ENCODE measurements at places on chromosomes 3 and 15.

DNA sequence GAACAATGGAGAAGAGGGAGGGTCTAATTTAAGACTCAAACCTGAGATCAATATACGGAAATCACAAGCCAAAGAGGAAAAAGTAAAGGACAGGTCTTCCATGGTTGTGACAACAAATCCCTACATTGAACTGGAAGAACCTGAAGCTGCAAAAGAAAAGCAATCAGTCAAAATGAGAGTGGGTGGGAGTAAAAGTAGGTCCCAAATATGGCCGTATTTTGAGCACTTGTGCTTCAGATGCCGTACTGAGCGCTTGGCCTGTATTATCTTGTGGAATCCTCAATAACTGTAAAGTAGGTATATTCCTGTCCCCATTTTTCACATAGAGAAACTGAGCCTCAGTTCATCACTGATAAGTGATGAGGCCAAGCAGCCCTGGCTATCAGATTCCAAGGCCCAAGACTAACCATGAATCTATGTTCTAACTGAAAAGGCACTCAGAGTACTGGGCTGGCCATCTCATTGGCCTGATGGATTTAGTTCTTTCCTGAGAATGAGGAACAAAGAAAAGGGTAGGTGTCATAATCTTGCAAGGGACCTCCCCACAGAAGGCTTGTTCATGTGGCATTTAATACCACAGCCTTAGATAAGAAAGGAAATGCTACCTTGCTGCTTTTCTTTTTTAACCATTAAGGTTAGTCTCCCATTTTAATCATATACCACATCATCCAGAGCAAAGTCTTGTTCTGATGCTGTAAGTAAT, 52.5 kb downstream of the LRRN1 start:
- no peaks in the 10 kb centered on the region for H3K36me3 ChIP-seq
- no peak overlapping the region for H3K27ac ChIP-seq
- DNase-seq = no peak
- no peak overlapping the region for H3K4me3 ChIP-seq

DNA sequence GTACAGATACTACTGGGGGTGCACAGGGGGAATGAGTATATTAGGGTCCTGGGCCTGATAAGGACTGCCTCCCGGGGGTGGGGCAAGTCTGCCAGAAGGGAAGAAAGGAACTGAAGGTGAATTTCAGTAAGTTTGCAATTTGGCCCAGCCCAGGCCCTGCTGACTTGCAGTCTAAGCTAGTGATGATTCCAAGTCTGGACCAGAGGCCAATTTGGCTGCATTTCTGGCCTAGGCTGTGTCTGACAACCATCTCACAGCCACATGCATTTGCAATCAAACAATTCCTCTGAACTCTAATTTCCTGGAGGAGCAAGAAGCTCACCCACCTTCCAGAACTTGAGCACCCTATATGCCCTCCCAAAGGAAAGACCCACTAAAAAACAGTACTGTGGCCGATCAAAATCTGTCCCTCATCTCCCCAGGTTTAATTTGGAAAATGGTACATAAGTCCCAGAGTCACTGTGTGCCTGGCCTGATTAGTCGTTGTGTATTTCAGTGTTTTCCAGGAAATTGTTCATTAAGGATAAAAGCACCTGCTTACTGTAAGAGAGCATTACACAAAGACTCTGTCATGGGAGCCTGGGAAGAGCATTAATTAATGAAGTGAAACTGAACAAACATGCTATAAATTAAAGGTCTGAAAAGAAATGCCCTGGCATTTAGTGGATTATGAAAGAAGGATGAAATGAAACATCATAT, 114.5 kb downstream of the MEGF11 start:
- H3K27me3 ChIP-seq = peaks cover 88% of the 10 kb centered on the region
- H3K36me3 ChIP-seq = no peaks in the 10 kb centered on the region
- no peak for DNase-seq
- no peaks in the 10 kb centered on the region for H3K4me1 ChIP-seq
- H3K27ac ChIP-seq = no peak overlapping the region

DNA sequence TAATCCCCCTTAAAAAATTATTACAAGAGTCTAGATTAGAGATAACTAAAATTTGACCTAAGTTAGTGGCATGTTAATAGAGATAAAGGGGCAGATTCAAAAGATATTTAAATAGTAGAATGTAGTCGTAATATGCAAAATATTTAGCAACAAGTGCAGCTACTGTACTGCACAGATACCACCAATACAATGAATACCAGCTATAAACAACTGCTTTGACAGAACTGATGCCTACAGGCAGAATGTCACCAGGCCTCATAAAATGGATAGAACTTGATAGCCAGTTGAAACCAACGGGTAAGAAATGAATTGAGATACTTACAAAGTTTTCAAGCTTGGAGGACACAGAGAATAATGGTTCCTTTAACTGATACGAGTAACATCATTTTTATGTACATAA, 249.3 kb upstream of the VEPH1 start:
- H3K27ac ChIP-seq = no peak overlapping the region
- no peak for DNase-seq
- H3K4me3 ChIP-seq = no peak overlapping the region
- H3K4me1 ChIP-seq = no peaks in the 10 kb centered on the region
- no peaks in the 10 kb centered on the region for H3K36me3 ChIP-seq

GRCh38 chr15:43552986-43553385, 35.6 kb downstream of the MAP1A start:
- no peak overlapping the region for H3K4me3 ChIP-seq
- no peaks in the 10 kb centered on the region for H3K4me1 ChIP-seq
- DNase-seq = no peak
- no peak overlapping the region for H3K27ac ChIP-seq
- no peaks in the 10 kb centered on the region for H3K27me3 ChIP-seq

DNA sequence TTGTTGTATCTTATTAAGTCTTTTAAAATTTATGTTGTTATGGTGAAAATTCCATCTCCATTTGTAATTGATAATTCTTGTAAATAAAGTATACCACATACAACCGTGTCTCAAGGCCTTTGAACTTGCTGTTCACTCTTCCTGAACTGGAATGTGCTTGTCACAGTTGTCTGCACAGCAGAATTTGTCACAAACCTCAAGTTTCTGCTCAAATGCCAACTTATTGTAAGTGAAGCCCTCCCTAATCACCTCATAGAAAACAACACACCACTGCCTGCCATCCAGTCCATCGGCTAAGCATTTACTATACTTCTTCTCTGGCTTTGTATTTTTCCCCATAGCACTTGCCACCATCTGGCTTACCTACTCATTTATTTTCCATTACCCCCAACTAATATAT, 192.3 kb downstream of the THRB start:
- peaks cover 10% of the 10 kb centered on the region for H3K4me1 ChIP-seq
- peak overlapping the region; percentile 20 for H3K27ac ChIP-seq
- no peak for DNase-seq
- H3K4me3 ChIP-seq = no peak overlapping the region
- no peaks in the 10 kb centered on the region for H3K27me3 ChIP-seq

GRCh38 chr15:81560405-81560804, 186.4 kb upstream of the TMC3 start:
- H3K4me3 ChIP-seq = no peak overlapping the region
- no peaks in the 10 kb centered on the region for H3K4me1 ChIP-seq
- H3K27me3 ChIP-seq = no peaks in the 10 kb centered on the region
- DNase-seq = no peak
- H3K36me3 ChIP-seq = no peaks in the 10 kb centered on the region

DNA sequence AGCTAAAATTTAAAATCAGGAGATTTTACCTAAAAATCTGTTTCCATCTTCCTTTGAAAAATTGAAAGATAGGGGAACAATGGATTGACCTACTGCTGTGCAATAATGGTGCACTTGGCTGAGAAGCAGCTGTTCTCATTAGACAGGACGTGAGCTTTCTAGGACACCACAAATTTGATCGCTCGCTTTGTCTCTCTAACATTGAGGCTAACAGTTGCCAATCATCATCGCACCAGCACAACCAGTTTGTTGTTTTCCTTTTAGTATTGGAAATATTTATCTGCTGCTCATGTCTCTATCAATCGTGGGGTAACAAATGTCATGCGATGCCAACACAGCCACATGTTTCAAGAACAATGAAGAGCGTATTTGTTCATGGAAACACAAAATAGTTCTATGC, 228.8 kb upstream of the P2RY1 start:
- no peak overlapping the region for H3K4me3 ChIP-seq
- no peak for DNase-seq
- no peaks in the 10 kb centered on the region for H3K36me3 ChIP-seq
- no peaks in the 10 kb centered on the region for H3K4me1 ChIP-seq
- no peaks in the 10 kb centered on the region for H3K27me3 ChIP-seq

- DNase-seq = no peak
- no peak overlapping the region for H3K4me3 ChIP-seq
- H3K4me1 ChIP-seq = peaks cover 13% of the 10 kb centered on the region
- H3K27me3 ChIP-seq = peaks cover 90% of the 10 kb centered on the region
- no peaks in the 10 kb centered on the region for H3K36me3 ChIP-seq
Observed at GRCh38 chr15:70561885-70562284, 201.5 kb downstream of the UACA start.

DNA sequence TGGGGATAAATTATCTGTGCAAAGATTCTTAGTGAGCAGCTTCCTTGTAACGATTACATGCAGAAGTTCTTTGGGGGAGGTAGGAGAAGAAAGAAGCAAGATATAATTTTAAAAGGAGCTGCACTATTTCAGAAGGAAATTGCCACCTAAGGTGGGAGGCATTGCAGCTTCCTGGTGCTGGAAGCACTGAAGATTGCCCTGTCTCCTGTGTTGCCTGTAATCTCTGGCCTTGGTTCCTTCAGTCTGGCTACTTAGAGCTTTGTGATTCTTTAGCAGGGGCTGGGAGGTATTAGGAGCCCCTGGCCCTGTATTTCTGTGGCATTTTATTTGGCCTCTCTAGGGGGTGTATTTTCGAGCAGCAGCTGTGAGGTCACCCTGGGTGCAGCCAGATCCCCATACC, 35.5 kb downstream of the CACNA2D3 start:
- no peaks in the 10 kb centered on the region for H3K4me1 ChIP-seq
- no peak overlapping the region for H3K27ac ChIP-seq
- H3K27me3 ChIP-seq = no peaks in the 10 kb centered on the region
- no peak overlapping the region for H3K4me3 ChIP-seq
- no peaks in the 10 kb centered on the region for H3K36me3 ChIP-seq

All from mesenchymal stem cell (in vitro differentiated cells and primary cell).